Type B pancreatic cell (in vitro differentiated cells): ENCODE measurements at places on chromosomes 2 and 18. TPM values are rescaled to one million over a fixed set of nuclear protein-coding genes. Genes with fewer than 3 reads are reported as not detected.

DNA sequence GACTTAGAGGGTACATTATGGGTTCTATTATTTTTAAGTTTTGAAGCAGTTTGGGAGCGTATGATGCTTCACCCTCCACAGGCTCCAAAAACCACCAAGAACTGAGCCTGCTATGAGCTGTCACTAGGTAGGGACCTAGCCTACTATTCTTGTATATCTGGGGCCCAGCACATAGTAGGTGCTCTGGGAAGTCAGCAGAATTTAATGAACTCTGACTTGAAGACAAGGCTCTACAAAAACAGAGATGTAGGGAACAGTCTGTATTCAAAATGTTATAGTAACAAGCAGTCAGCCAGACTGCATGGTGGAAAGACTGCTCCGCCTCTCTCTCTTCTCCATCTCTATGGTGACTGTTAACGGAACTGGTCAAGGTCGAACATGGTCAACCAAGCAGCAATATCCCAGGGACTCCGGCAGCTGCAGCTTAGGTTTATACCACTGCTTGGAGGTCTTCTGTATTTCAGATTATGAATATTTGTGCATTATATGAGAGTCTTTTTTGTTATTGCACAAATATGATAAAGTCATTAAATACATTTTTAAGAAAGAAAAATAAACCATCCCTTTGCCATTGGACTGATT lies 22.2 kb upstream of the YWHAQ start:
- H3K4me3 ChIP-seq: no peak overlapping the region
- no peaks in the 10 kb centered on the region for H3K36me3 ChIP-seq
- H3K27ac ChIP-seq: no peak overlapping the region
- DNase-seq: no peak

DNA sequence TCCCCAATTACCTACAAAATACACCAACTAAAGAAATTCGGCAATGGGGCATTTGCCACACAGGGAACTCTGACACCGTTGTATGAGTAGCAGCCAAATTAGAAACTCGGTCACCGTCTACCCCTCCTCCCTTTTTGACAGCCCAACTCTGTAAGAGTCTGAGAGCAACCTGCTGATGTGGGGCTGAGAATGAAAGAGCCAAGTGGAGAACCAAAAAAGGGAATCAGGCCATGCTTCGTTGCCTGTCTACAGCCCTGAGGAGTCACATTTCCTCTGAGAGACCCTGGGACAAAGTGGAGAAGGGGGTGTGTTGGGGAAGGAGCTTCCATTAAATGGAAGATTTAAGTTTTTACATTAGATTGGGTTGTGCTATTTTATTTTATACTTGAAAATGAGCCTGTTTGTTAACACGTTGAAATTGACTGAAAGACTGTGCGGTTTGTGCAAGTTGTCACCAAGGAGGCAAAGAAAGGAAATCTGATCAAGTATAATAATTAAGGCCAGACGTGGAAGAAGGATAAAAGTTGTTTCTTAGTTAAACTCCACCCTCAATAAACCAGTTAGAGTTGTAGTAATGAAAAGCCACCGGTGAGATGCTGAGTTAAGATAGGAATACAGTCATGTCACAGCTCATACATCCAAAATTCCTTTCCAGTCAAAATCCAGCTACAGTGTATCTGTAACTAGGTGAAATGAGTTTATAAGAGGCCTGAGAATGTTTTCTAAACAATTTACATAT lies 131.7 kb upstream of the CREB1 start:
- DNase-seq: no peak
- peaks cover 7% of the 10 kb centered on the region for H3K36me3 ChIP-seq
- H3K27me3 ChIP-seq: no peaks in the 10 kb centered on the region
- H3K4me3 ChIP-seq: no peak overlapping the region
- peaks cover 26% of the 10 kb centered on the region for H3K4me1 ChIP-seq

- H3K27ac ChIP-seq: no peak overlapping the region
- no peaks in the 10 kb centered on the region for H3K36me3 ChIP-seq
- no peak for DNase-seq
- H3K27me3 ChIP-seq: no peaks in the 10 kb centered on the region
- no peak overlapping the region for H3K4me3 ChIP-seq
Observed at GRCh38 chr2:12008425-12009061, 262.1 kb downstream of the LPIN1 start.

DNA sequence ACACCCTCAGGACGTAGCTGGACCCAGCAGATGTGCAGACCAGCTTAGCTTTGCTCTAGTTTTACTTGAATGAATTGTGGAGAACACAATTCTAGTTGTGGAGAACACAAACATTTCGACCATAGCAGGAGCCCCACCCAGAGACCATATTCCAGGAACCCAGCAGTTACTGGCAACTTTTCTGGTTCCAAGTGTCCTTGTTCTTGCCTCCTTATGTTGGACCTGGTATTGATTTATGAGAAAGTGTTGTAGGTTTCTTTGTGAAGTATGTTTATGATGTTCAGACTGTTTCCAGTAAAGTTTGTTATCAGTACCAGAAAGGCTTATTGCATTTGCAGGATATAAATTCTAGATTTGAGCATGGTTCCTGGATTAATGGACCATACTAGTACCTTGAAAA lies 51.0 kb downstream of the LTBP1 start:
- no peaks in the 10 kb centered on the region for H3K27me3 ChIP-seq
- H3K4me3 ChIP-seq: no peak overlapping the region

GRCh38 chr18:697012-697411 lies 15.4 kb downstream of the ENOSF1 start:
- no peak overlapping the region for H3K27ac ChIP-seq
- H3K36me3 ChIP-seq: peaks cover 14% of the 10 kb centered on the region
- H3K4me3 ChIP-seq: no peak overlapping the region

XPO1 gene
- total RNA-seq: 132 and 227 TPM in 2 replicates

DNA sequence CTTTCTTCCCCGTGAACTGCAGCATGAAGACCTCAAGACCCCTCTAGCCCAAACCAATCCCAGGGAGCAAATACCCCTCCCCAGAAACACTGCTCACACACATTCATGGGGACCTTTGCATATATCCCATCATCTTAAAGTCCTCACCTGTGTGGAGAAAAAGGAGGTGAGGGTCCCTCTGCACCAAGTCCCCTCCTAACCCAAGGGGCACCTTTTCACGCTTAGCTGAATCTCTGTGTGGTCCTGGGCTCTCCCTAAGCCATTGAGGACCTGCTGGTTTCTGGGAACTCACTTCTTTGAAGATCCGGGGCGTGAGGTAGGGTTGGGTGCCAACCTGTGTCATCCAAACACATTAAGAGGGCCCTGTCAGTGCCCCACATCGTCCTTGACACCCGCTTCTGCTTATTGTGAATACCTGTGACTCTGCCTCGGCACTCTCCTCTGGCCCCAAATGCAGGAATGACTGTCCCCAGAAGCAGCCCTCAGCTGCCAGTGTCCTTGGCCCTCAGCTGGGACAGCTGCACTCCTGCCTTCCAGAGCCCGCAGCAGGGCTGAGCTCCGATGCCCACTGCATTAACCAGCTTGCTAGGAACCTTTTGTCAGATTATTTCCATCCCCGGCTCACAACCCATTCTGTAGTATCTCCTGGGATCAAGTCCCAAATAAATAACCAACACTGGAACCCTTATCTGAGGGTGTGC lies 41.3 kb upstream of the ITM2C start:
- DNase-seq: no peak
- peaks cover 6% of the 10 kb centered on the region for H3K4me1 ChIP-seq
- peaks cover 12% of the 10 kb centered on the region for H3K27me3 ChIP-seq
- peaks cover 8% of the 10 kb centered on the region for H3K36me3 ChIP-seq
- H3K27ac ChIP-seq: no peak overlapping the region
- no peak overlapping the region for H3K4me3 ChIP-seq
